ENCODE measurements at places on chromosomes 11 and 22.

DNA sequence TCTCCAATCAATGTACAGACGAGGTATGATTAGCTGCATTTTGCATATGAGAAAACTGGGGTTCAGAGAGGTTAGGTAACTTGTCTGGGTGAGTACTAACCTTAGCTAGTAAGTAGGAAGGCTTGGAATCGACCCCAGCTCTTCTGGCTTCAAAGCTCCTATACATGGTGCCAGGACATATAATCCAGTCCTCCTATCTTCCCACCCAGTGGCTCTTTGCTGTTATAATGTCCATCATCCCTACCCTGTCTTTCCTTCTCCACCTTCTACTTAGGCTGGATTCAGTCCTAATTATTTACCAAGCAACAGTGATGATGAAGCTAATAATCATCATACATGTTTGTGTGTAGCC is 20.0 kb downstream of the EHF start:
- DNase-seq = no peak

DNA sequence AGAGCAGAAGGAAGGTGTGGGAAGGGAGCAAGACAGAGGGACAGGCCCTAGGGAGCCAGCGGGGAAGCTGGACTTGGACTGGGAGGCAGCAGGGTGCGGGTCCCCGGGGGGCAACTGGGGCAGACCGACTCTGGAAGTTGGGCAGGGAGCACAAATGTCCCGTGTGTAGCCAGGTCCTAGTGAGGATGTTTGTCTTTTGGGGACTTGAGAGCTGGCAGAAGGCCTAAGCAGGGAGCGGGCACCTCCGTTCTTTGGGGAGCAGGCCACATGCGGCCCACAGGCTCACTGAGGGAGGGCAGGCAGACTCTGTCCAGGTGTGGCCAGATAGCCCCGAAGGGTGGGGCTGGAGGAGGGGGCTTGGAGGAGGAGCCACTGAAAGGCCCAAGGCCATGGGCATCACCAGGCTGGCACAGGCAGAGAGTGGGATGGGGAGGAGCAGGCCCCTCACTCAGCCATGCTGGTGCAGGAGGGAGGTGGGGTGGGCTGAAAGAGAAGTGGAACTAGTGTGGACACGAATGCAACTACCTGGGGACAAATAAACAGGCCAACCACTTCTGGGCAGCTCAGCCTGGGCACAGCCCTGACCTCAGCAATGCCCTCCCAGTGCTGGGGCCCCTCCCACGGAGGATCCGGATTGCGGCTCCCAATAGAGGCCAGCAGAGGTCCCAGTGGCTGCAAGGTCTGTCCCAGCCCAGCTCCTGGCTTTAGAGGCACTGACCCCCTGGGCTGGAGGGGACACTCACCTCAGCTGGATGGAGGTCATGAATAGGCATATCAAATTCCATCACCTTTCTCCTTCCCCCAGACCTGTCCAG is 1.3 kb upstream of the SCARF2 start:
- DNase-seq = no peak

DNA sequence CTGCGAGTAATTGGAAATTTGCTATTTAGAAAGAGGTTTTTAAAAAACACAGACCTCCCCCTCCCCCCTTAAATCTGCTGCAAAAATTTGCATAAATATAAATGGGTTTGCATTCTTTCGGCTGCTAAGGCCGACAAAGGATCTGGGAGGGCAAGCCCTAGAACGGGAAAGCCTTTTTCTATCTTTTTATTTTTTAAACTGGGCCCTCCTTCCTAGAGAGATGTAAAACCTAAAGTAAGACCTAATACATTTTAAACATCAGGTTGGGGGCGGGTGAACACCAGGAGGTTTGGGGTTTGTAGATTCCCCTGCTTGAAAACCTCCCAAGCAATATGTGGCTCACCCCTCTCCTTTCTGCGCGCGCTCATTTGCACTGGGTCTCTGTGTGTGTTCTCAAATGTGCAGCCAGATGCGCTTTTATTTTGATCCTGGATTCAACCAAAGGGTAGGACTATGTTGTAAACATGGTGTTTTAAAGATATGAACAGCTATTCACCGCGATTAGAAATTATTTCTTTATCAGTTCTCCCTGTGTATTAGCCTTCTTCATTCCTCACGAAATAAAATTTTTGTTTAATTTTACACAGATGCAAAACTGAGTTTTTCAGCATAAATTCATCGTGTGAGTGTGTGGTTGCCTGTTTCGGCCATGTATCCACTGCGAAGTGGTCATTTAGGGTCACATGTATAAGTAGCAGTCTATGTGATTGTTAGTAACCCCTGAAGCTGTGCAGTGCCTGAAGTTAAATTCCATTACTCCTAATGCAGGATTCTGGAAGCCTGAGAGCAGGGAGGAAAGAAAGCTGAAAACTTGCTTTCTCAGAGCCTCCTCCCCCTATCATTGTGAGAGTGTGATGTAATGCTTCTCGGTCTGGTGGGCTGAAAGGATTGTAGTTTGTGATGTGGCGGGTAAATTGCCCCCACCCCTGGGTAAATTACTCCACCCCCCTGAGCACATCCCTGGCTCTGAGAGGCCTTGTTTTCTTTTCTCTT is 988 bp downstream of the TNRC6B start:
- no peak for DNase-seq

- DNase-seq = no peak
Observed at GRCh38 chr11:103888541-103888951, 147.9 kb upstream of the DDI1 start.

DNA sequence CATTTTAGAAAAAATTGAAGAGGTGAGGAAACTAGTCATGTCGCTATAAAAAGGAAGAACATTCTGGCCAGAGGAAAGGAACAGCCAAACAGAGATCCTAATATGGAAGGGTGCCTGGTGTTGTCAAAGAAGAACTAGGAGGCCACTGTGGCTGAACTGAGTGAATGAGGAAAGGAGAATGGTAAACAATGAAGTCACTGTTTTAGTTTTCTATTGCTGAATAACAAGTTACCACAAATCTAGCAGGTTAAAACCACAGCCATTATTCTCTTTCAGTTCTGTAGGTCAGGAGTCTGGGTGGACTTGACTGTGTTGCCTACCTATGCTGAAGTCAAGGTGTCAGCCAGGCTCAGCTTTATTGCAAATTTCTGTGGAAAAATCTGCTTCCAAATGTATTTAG is 549.3 kb upstream of the CCDC90B start:
- no peak for DNase-seq

DNA sequence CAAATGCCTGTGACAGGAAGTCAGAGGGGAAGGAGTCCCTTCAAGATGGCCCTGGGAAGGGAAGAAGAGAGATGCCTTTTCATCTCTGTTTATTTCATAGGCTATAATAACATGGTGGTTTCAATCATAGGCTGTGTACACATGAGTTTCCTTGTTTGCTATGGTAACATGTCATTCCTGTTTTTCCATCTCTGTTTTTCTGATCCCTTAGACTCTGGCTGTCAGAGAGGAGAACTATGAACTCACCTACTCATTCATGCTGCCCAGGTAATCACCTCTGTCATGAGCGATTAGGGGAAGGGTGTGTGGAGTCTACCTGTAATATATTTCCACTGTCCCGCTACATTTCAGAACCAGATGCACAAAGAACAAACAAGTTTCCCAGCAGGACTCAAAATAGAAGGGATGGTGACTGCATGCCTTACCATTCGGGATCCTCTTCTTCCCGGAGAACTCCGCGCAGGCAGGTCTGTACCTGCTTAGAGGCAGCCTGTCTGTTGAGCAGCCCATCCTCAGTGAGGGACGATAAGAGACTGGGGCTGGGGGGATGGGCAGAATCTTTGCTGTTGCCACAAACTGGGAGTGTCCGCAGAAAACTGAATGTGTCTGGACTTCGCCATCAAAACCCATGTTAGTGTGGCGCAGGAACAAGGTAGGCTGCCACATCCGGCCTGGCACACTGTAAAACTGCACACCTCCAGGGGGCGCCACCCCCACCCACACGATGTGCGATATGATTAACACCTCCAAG is 7.1 kb upstream of the PEX26 start:
- DNase-seq = no peak

DNA sequence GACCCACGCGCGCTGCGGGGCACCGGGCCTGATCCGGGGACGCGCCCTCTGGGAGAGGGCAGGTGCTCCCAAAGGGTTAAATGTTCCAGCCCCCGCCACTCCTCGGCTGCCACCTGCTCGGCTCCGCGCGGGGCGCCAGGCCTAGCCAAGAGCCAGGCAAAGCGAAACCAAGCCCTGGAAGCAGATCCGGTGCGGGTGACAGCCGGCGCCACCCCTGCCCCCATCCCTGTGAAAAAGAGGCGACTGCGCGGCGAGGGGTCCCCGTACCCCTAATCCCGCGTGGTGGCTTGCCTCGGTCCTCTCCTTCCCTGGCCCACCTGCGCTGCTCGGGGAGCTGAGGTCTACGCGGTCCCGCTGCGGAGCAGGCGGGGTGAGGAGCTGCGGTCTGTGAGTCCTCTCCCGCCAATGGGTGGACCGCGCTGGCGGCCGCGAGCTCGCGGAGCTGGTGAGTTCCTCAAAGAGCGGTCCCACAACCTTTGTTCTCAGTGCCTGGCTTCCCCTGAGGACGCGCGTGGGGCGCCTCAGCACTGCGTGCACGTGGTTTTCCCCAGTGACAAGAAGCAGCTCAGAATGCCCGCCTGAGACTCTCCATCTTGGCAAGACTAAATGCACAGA is at the start of gene ME3:
Gene ME3, minus strand, starts transcription at position 610 of the 615 bp plus-strand sequence.
- no peak for DNase-seq

- no peak for DNase-seq
Observed at GRCh38 chr11:99934008-99934407, 753.1 kb upstream of the ARHGAP42 start.

DNA sequence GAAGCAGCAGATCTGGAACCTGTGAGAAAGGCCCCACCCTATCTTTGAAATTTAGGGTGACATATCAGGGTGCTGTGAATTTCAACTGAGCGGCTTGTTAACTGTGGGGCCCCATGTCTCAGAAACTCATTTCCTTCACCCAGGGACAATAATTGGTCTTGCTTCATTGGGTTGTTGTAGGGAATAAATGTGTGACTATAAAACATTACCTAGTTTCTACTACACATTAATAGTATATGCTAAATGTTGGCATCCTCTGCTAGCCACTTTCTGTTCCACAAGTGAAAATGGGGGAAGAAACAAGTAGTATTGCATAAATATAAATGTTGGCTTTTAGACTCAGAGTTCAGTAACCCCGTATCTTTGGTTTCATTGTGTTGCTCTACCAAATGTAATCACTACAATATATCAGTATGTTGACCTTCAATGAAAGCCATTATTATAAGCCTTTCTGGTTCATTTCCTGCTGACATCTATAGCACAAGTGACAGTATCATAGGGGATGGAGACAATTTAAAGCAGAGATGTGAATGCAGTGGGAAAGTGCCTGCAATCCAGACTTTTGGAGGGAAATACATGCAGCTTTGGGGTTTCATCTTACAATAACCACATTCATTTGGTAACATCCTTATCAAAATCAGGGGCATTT is 905.5 kb upstream of the RAG2 start:
- no peak for DNase-seq

DNA sequence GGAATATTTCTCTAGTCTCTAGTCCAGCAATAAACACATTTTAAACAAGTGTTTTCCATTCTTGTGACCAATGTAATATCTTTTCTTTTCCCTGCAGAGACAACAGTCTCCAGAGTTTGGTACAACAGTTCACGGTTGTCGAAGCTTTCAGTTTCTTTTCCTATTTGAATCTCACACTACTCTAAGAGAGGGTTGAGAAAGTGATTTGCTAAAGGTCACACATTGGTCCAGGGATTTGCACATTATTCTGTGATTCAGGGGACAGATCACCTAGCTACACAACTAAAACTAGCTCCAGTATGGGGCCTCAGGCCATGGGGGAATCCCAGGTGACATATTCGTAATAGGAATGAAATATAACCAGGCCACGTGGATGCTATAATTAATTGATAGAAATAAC is 132.5 kb downstream of the HIPK3 start:
- no peak for DNase-seq

- DNase-seq = no peak
Observed at GRCh38 chr11:96391698-96392307, 2.0 kb downstream of the JRKL start.

- DNase-seq = no peak
Observed at GRCh38 chr22:29469755-29470154, 10.3 kb upstream of the NEFH start.

DNA sequence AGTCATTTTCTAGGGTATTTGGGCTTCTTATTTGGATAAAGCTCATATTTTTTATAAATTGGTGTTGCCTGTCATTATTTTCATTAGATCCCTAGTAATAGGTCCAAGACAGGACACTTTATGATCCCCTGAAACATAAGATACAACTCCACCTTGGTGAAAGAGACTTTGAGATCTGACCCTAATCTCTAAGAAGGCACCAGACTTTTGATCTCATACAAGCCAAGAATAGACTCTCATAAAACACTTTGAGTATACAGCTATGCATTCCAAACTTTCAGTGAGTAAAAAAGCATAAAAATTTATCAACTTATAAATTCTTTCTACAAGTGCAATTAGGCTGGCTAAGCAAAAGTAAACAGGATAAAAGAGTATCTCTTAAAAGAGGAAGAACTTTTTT is 451.2 kb downstream of the MN1 start:
- DNase-seq = no peak

DNA sequence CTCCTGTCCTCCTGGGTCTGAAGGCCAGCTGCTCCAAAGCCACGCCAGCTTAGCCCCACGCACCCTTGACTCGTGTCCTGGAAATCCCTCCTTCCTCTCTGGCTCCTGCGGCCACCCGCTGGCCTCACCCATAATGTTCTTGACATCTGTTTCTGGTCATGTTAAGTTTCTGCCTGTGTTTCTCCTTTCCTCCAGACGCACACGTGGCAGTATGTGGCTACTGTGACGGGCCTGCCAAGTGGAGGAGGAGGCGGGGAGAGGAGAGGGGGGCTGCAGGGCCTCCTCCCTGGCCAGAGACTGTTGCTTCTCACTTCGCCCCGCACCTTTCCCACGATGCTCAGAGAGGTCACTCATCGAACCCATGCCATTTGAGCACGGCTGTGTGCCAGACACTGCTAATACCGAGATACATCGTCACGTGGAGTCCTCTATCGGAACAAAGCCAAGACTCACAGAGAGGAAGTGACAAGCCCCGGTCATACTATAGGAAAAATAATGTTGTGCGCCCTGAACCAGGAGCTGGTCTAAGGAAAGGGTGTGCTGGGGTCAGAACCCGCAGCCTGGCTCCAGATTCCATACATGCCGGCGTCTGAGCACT is 11.5 kb downstream of the C1QTNF6 start:
- no peak for DNase-seq
